ENCODE measurements at places on chromosomes 7 and 10.

GRCh38 chr7:117014673-117015133 is 61.4 kb downstream of the ST7 start:
- DNase-seq, result peak; percentile 21

DNA sequence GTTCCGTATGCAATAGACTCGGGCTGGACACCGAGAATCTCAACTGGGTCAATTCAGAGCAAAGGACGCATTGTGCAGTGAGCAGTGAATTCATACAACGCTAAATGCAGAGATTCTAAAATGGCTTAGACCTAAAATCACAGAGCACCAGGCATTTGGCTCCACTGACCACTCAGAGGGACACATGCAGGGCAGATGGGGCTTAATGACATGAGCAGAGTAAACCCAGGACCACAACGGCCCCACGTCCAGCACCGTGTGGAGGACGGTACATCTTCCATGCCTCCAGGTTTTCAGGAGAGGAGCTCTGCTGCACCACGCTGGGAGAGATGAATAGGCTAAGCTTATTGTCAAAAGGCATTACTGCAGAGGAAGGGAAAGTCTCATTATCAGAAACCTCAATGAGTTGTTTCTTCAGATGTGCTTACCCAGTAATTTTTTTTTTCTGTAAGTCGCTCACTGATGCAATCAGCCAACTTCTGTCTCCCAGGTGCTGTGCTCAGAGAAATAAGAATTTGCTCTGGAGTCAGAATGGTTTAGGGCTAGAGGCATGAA is 555.0 kb downstream of the PTPRN2 start:
- no peak for DNase-seq

DNA sequence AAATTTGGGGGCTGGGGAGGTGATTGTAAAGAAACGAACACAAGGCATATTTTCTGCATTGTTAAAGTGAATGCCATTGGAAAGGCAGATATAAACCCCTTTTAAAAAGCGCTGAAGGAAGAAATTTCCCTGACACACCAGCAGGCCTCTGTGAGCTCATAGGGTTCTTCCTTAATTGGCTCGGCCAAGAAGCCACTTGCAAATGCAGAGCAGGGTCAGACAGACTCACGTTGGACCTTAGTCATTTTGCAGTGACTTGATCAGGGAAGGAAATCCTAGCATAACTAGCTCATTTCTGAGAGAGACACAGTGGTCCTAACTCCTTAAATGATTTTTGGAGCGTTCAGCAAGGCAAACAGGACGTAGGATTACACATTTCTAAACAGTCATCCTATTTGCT is 1461.4 kb downstream of the GATA3 start:
- DNase-seq, result no peak

GRCh38 chr10:122777515-122778059 is 68.1 kb downstream of the CUZD1 start:
- no peak for DNase-seq

- DNase-seq, result no peak
These were observed 18.8 kb downstream of the DNAJC2 start for GRCh38 chr7:103325744-103326143.

DNA sequence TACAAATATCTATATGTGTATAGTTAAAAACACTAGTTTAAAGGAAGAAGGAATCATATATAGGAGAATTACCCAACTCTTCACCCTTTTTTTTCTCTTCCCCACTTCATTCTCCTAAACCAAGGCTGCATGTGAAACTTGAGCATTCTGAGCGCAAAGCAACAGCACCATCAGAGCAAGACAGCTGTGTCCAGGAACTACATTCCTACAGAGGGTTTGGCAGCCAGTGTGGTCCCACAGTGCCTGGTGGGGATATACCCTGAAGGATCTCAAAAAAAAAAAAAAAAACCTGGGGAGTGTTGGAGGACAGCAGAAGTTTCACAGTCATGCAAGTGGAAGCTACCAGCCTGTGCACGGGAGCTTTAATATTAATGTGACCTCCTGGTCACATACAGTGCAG is 310.4 kb downstream of the CTNNA3 start:
- DNase-seq, result no peak

- no peak for DNase-seq
These were observed 72.4 kb downstream of the AGMO start for GRCh38 chr7:15489383-15489782.

GRCh38 chr10:89092981-89093380 is 102.4 kb downstream of the FAS start:
- DNase-seq, result no peak
